Thymus (tissue), 14 donors: ENCODE measurements at places on chromosomes 5 and 9. TPM values are rescaled to one million over a fixed set of nuclear protein-coding genes. Genes with fewer than 3 reads are reported as not detected.

The CDX1 gene
- total RNA-seq: 0.85 TPM

The TRIM41 gene
- 19.9 TPM for total RNA-seq

The PPIP5K2 gene
- total RNA-seq: 46.6 TPM

The TTC23L gene
- 0.33 TPM for total RNA-seq

The SEMA5A gene
- total RNA-seq: 2.5 TPM

The ABO gene
- total RNA-seq: 0.14 TPM

The GRM6 gene
- not detected for total RNA-seq

The CTSV gene
- total RNA-seq: 129 TPM

The SOX30 gene
- total RNA-seq: 0.24 TPM

The ACSL6 gene
- 1.7 TPM for total RNA-seq

The KCNMB1 gene
- total RNA-seq: 0.57 TPM

The DDX4 gene
- 0.57 TPM for total RNA-seq

The FOXD4L5 gene
- total RNA-seq: 0.09 TPM

The C9orf153 gene
- 0.19 TPM for total RNA-seq

The NUDT12 gene
- 10.6 TPM for total RNA-seq

The ZNG1E gene
- 33.1 TPM for total RNA-seq

The GABBR2 gene
- total RNA-seq: 0.14 TPM

The HAPLN1 gene
- total RNA-seq: 0.14 TPM

The PCDHB4 gene
- 0.09 TPM for total RNA-seq

The C1QTNF2 gene
- 0.61 TPM for total RNA-seq

The SPINK13 gene
- total RNA-seq: not detected

The ASPN gene
- 9.8 TPM for total RNA-seq

The C9orf40 gene
- 4.3 TPM for total RNA-seq

The ERAP2 gene
- 11.3 TPM for total RNA-seq

The SLC1A3 gene
- total RNA-seq: 2.6 TPM

The LHX2 gene
- total RNA-seq: 0.19 TPM

The NINJ1 gene
- total RNA-seq: 30.0 TPM

The POU4F3 gene
- 0.09 TPM for total RNA-seq

The HABP4 gene
- 3.4 TPM for total RNA-seq

The PCDHA11 gene
- 0.05 TPM for total RNA-seq

The LHX6 gene
- total RNA-seq: 0.47 TPM

The DAB2IP gene
- total RNA-seq: 8.2 TPM

The LCN6 gene
- total RNA-seq: not detected

The PCDHB6 gene
- total RNA-seq: 0.09 TPM

The NTRK2 gene
- 5.0 TPM for total RNA-seq

The TNC gene
- 31.5 TPM for total RNA-seq
